EL (cell line): ENCODE measurements at places on chromosomes 1 and 21.

- DNase-seq, result no peak
Observed at GRCh38 chr1:33456502-33456886, 16.0 kb upstream of the ZSCAN20 start.

GRCh38 chr1:60571811-60572210 is 498.2 kb upstream of the C1orf87 start:
- DNase-seq, result peak; percentile 15

GRCh38 chr1:19563324-19564097 is 78.2 kb upstream of the CAPZB start:
- peak; percentile 59 for DNase-seq

GRCh38 chr1:64511044-64511443 is 41.1 kb downstream of the CACHD1 start:
- DNase-seq, result no peak

DNA sequence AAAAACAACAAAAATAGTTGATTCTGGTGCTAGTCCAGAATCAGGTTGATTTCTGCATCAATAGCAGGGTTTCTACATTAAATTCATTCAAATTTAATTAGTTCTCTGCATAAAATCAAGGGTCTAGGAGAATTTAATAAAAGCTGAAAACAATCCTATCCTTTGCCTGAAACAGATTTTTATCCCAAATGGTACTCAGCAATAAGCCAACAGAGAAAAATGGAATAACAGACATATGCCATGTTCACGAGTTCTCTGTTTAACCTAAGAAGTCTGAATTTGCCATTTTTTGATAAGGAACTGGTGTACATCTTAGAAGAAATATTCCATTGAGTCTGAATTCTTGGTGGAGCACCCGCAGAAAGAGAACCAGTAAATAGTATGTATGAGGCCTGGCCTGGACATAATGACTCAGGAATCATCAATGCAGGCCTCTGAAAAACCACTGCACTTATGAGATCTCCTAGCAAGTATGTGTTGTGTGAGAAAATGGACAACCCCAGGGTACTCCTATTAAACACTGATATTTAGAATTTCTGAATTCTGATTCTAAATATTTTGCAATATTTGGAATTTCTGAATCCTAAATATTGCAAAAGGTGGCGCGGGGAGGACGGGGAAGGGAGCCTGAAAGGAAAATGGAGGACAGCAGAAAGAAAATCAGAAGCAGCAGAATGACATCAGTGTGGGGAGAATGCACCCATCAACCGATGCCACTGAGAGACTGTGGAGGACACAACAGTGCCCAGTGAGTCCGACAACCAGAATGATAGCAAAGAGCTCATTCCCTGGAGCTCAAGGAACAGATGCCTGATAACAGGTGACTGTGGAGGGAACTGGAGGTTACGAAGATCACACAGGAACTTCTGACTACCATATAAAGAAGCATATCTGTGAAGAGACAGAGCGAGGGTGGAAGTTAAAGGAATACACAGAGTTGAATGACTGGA is 97.6 kb downstream of the APP start:
- DNase-seq, result peak; percentile 79

GRCh38 chr1:13996334-13996733 is 296.3 kb downstream of the PRDM2 start:
- no peak for DNase-seq

- peak; percentile 21 for DNase-seq
Observed at GRCh38 chr21:25171438-25171837, 435.8 kb downstream of the MRPL39 start.

DNA sequence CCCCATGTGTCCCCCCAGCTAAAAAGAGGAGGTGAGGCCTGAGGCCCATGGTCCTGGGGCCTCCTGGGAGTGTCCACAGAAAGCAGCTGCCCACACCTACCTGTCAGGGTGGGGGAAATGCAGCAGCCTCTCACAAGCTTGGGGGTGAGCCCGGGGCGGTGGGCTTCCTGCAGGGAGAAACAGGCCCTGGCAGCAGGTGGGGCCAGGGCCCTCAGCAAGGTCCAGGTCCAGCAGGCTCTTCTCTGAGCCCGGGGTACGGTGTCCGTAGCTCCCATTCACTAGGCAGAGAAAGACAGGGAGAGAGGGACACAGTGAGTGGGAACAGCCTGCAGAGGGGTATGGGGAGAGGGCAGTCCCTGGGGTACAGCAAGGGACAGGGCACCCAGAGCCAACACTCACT is 139.0 kb downstream of the GLIS1 start:
- DNase-seq, result no peak

DNA sequence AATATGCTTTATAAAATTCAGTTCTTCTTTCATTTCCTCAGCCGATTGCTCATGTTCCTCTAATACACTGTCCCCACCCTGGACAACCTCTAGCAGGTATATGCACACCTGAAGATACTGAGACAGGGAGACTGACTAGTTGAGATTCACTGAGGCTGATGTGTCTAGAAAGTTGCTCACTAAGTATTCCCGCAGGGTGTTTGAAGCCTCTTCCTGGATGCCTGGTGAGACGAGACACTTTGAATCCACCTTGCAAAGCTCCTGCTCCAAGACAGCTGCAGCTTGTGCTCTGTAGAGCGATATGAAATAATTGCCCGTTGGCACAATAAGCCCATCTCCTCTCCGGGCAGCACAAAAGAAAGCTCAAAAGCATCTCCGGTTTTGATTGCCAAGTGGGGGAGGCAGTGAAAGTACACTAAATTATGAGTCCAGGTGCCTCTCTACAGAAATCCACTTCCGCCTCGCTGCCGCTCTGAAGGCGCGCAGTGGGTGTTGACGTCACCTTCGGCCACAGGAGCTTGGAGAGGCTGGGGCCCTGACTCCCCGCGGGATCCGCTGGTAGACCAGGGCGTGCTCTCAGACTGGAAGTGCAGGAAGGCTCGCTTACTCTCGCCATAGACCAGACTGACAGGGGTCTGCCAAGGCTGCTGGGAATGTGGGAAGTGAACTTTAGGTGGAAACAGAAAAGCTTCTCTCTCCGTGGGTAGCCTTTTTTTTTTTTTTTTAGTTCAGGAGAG is 46.3 kb downstream of the GPA33 start:
- peak; percentile 36 for DNase-seq

DNA sequence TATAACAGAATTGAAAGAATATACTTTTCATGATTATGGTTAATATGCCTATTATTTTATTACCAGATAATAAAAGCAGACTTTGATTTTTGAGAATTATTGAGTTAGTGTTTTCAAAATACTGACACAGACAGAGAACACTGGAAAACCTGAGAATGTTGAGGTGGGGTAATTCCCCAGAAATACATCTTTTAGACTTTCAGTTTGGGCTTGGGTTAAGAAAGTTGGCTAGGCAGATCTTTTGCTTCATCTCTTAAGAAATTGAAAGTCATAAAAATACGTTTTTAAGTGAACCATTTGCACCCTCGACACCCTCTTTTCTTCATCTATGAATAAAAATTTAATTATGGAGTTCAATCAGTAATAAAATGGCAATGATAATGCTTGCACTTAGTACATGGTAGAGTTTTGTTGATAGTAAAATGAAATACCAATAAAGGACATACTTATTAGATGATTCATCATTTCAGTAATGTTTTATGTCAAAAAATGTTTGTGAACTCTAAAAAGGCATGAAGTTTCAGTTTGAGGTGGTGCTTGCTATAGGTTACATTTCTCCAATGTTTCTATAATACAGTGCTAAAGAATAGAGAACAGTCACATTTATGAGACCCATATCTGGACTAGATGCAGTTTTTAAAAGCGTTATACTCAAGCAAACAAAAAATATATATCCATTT is 1.9 kb upstream of the SAMSN1 start:
- no peak for DNase-seq

DNA sequence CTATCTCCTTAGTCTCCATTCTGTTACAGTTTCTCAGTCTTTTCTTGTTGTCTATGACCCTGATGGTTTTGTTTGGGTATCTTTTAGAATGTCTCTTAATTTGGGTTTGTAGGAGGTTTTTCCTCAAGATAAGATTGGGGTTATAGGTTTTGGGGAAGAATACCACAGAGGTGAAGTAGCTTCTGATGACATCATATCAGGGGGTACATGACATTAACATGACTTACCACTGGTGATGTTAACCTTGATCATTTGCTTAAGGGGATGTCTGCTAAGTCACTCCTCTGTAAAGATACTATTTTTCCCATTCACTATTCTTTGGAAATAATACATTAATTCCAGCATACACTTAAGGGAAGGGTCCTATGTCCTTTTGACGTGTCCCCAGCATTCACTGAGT is 11.9 kb downstream of the RAVER2 start:
- no peak for DNase-seq

DNA sequence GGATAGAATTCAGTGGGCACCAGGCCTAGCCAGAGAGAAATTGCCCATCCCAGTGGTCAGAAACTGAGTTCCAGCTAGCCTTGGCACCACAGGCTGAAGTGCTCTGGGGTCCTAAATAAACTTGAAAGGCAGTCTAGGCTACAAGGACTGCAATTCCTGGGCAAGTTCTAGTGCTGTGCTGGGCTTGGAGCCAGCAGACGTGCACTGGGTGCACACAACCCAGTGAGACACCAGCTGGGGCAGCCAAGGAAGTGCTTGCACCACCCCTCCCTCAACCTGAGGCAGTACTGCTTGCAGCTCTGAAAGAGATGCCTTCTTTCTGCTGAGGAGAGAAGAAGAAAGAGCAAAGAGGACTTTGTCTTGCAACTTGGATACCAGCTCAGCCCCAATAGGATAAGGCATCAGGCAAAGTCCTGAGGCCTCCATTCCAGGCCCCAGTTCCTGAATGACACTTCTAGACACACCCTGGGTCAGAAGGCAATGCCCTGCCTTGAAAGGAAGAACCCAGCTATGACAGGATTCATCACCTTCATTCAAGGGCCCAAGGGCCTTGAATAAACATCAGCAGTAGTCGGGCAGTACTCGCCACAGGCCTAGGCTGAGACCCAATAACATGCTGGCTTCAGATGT is 55.1 kb downstream of the OVGP1 start:
- DNase-seq, result no peak

DNA sequence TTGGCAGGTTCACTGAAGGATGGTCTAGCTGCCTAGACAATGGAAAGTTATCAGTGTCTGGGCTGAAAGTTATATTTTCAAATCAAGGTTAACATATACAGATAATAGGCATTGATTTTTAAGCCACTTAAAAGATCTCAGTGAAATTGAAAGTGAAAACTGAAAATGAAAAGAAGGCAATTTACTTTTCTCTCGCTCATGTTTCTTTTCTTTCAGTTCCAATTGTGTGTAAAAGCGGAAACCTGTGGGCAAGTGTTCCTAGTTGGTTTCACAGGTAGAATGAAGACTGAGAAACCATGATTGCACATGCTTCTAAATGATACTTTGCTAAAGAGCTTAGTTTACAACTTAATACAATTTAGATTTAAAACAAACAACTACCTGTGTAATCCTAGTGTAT is 383.7 kb downstream of the ZP4 start:
- DNase-seq, result no peak

GRCh38 chr1:76136894-76137293 is 62.3 kb downstream of the ST6GALNAC3 start:
- DNase-seq, result no peak

DNA sequence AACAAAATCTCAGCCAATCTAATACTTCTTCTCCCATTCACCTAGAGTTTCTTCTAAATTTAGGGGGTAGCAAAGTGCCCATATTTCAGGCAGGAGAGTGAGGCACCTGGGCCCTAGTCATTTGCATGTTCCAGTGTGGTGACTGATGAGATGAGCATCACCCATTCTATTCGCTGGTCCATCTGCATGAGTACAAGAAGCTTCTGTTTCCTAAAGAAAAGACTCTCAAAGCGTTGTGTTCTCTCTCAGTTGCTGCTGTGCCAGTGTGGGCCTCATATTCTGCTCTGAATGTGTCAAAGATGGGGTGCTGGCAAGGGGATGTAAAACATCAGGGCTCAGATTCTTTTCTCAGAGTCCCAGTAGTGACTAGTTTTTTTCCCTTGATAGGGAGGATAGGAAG is 16.1 kb upstream of the DPYD start:
- no peak for DNase-seq

- peak; percentile 61 for DNase-seq
Observed at GRCh38 chr1:176880955-176881595, 283.4 kb downstream of the ASTN1 start.

DNA sequence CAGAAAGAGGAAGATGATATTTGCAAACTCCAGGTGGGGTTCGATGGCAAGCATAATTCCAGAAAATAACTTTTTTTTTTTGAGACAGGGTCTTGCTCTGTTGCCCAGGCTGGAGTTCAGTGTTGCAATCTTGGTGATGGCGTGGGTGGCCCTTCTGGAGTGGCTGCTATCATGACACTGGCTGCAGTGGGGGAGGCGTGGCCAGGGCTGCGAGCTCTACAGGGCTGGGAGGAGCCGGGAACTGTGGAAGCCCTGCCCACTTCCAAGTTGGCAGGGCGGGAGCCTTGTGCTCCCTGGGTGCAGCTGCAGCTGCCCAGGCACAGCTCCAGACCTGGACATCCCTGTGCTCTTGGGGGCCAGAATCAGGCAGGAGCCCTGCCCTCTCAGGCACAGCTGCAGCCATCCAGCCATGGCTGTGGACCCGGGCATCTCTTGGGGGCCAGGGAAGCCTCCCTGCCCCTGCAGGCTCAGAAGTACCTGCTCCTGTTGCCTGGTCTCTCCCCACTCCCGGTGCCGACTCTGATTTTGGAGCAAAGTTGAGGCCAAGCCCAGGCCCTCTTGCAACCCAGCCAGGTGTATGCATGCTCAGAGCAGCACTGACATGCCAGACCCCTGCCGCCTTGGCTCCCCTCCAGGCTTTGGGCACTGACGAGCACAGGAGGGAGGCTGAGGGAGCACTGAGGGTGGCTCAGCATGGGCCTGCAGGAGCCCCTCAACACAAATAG is 7.2 kb upstream of the BCL10 start:
- no peak for DNase-seq

- DNase-seq, result no peak
Observed at GRCh38 chr1:111285879-111286278, 4.8 kb upstream of the CHIA start.

GRCh38 chr1:5393603-5394002 is 598.6 kb downstream of the NPHP4 start:
- DNase-seq, result no peak

DNA sequence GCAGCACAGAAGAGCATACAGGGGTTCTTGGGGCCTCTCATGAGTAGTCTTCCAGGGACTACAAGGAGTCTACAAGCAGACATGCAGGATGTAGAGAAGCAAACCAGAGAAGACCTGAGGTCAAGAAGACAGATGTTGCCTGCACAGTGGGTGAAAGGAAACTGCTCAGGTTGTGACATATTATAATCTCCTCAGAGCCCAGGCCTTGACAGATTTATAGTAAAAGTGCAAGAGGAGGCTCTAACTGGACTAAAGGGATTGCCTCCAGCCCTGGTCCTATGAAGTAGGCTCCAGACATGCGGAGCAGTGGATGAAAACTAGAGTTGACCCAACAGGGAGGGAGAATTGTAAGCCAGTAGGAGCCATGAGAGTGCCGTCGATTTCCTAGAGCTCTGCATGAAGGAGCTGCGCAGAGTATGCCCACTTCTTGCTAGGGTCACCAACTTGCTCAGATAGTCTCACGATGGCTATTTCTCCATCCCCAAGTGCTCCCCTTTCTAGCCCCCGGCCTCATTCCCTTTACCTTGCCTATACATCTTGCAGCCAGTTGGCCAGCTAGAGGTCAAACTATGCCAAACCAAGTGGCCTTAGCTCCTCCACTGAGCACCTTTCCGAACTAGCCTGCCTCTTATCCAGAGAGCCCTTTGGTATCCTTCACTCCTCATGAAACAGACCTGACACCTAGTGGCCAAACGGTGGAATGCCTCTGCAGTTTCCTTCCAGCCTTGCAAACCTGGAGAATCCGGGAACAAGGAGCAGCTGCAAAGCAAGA is 36.2 kb upstream of the IPO9 start:
- DNase-seq, result peak; percentile 85

GRCh38 chr21:39518055-39518846 is 66.5 kb downstream of the SH3BGR start:
- DNase-seq, result peak; percentile 50

GRCh38 chr1:14538335-14538734 is 60.1 kb upstream of the KAZN start:
- DNase-seq, result no peak
